Omental fat pad (tissue), 4 donors: ENCODE measurements at places on chromosomes 16 and 17.

DNA sequence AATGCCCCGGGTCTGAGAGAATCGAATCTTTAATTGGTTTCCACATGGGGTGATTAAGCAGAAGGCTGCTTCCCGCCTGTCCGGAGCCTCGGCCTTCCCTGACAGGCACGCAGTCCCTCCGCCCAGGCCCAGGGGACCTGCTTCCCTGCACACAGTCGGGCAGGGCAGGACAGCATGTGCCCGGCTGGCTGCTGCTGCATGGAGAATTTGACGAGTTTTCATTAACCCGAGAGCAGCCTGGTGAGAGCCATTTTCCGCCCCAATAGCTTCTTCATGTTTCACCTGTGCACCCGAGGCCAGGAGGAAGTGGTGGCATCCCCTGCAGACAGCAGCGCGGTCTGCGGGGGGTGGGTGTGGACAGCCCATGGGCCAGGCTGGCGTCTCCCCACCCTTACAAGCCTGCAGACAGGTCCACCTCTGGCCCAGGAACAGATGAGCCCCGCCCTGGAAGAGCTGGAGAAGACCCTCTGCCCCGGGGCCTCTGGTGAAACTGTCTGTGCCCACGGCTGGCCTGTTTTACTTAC, 67.0 kb downstream of the KLHDC4 start:
- DNase-seq, result no peak

DNA sequence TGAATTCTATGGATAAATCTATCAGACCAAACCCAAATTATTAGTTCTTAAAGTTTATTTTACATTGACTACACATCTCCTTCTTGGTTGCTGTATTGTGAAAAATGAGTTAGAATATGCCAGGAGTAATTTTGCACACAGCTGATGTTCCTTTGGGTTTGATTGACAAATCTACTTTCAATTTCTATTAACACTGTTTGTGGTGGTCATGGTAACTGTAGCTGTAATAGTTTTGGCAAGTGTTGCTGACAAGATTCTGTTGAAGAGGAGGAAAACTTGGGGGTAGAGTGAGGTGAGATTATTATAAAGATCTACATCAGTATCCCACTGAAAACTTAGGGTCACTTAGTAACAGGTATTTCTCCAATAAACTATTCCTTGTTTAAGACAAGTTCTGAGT, 30.3 kb downstream of the MRTFB start:
- no peak for DNase-seq

GRCh38 chr17:77880711-77881450, 77.6 kb upstream of the TNRC6C start:
- DNase-seq, result no peak

DNA sequence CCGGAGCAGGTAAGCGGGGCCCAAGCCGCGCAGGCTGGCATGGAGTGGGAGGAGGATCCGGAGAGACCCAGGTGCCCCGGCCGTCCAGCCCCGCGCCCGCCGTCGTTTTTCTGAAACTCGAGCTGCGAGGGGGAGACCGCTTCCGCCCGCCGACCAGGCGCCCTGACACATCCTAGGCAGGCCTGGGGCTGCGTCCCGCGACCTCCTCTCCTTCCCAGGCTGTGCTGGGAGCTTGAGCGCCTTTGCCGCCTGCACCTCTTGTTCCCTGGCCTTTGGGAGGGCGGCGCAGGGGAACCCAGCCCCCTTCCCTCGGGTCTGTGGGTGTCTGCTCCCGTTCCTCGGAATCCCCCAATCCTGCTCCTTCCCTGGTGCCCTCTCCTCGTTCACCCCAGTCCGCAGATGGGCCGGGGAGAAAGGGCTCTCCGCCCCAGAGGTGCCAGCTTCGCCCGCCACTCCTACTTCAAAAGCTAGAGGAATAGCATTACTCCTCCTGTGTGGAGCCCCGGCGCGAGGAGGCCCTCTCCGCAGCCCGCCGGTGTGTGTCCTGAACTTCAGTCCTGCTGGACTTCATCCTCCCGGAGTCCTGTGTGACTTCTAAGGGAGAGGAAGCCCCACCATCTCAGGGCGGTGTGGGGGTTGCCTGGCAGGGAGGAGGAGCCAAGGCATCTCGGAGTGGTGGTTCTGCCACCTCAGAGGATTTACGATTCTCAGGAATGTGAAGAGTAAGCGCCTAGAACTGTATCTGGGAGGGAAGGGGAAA, 1.0 kb downstream of the NHERF1 start:
- DNase-seq, result no peak

- DNase-seq, result no peak
These were observed 42.3 kb downstream of the ABCC12 start for GRCh38 chr16:48113471-48113870.

DNA sequence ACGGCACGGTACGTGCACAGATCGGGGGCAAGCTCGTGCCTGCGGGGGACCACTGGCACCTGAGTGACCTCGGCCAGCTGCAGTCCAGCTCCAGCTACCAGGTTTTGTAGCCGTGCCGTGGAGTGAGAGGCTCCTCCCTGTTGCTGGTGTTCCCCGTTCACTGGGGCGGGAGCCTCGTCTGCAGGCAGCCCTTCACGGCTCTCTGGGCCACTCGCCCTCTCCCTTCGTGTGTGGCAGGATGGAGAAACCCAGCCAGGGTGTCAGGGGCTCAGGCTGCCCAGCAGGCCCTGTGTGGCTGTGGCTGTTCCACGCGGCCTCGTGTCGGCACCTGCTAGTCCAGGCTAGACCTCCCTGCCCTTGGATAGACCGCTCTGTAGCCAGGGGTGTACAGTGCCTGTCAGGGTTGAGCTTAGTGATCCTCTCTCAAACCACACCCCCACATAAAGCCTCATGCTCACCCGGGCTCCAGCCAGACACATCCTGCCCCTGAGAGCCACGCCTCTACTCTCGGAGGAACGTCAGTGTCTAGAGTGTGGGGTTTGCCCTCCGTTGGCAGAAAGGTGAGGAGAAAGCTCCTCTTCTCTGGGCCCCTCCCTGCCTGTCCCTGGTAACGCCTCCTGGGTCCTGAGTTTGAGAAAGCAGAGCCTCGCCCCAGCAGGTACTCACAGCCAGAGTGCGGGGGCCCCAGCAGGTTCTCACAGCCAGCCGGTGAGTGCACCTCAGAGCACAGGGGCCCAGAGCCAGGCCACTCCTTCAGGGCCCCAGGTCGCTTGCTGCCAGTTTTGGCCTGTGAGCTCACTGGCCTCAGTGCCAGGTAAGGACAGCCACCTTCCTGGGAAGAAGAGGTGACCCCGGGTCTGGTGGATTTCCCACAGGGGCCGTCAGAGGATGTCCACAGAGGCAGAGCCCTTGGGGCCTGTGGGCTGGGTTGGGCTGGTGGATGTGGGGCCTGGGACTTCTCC, 27.7 kb downstream of the NME3 start:
- DNase-seq, result no peak

DNA sequence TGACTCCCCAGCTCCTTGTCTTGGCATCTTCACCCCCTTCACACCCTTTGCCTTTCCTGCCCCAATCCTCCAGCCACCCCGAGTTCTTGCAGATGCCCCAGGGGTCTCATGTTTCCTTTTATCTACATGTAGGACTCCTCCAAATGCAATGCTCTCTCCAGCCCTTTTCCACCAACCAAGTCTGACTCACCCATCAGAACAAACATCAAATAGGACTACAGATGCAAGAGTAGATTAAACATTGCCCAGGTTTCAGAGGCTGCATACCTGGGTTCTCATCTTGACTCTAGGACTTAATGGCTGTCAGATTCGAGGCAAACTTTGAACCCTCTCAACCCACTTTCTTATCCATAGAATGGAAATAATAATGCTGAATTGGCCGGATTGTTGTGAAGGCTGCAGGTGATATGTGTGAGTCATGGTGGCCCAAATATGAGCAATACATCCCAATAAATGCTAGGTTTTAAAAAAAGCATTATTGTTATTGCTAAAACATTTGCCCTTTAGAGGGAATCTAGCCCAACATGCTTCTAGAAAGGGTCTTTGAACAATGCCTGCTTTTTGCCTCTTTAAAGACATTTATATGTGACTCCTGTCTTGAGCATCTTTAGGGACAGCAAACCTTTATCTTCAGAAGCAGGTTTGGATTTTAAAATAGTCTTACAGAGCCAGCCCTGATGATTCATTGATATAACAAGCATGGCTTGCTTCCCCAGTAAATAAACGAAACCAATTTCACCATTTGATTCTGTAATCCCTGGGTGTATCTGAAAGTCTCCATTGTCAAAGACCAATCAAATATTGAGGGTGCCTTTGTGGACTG, 310.1 kb downstream of the FOXL1 start:
- no peak for DNase-seq

DNA sequence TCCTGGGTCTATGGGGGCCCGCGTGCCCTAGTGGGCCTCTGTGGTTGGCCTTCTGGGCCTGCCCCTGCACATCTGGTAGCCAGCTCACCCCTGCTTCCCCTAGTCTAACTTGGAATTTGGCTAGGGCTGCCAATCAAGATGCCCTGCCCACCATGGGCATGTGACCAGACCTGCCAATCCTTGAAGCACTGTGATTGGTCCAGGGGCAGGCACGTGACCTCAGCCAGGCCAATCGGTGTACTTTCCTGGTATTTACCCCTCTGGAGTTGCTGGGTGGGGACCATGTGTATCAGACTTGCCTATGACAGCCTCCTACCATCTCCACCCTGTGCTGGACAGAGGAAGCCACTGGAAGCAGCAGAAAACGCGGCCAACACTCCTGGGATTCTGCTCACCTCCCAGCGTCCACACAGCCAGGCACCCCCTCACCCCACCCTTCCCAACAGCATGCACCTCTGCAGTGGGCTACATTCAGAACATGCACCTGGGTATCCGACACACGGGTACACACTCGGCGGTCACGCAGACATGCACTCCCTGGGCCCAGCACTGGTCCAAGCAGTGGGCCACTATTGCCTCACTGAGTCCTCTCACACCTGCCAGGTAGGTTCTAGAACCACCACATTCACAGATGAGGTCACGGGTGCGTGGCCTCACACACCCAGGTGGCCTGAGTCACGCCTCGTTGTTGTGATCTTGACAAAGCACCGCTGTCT, 96.9 kb downstream of the RBFOX3 start:
- no peak for DNase-seq

GRCh38 chr17:74776990-74777389, 845 bp upstream of the NAT9 start:
- no peak for DNase-seq

DNA sequence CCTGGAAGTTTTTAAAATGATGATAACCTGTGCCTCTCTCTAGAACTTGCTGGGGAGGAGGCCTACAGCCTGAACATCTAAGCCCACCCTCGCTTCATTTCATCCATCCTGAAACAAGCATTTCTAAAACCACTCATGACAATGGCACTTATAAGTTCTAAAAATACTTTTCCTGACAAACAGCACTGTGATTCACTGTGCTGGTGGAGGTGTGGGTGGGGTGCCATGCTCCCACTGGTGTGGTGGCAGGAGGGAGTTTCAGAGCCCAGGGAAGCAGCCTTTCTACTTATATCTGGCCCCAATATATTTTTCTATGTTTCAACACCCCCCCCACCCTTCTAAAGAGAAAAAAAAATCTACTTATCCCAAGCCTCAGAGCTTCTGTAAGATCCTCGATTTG, 52.6 kb downstream of the RAB11FIP4 start:
- no peak for DNase-seq

DNA sequence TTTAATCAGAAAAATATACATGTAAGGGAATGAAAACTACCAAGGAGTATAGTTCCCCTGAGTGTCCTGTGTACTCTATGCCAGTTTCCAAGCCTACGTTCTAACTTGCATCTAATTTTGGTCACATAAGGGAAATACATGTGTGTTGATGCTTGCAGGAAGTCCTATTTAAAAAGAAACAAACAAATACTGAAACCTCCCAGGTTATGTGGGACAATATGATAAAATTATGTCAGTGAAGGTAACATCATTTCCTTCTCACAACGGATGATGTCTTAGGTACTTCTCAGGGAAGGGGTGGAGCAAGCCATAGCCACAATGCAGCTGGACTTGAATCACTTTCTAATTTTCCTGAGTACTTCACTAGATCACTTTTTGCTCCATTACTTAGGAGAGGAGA, 115.9 kb downstream of the ZFHX3 start:
- no peak for DNase-seq

GRCh38 chr17:81470944-81471817, 41.4 kb downstream of the ACTG1 start:
- no peak for DNase-seq

- DNase-seq, result no peak
These were observed 241.3 kb upstream of the TBX2 start for GRCh38 chr17:61158376-61158775.

DNA sequence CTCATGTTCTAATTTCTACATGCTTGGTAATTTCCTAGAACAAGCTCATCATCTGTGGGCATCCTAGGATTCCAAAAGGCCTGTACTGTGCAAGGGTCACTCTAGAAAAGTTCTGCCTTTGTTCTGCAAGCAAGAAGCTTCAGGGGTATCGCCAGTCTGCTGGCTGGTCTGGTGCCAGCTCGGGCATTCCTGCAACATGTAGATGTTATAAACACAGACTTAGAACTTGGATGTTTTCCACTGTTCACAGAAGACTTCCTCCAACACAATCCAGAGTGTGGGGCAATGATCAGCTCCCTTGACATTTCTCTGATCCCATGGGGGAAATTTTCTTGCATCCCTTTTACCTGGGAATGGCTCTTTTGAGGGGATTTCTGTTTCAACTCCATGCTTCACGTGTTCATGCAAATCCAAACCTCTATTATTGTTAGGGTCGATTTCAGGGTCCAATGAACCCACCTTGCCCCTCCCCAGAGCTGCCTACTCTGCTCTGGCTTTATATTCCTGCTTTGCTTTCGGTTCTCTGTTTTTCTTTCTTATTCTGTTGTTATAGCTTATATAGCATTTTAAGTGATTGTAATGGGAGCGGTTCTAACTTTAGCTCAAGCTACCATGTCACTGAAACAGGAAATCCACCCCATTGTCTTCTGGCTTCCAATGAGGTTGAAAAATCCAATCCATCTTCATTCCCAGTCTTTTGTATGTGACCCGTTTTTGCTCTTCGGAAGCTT, 25.3 kb downstream of the UBE2O start:
- no peak for DNase-seq

- no peak for DNase-seq
These were observed 198 bp upstream of the SHISA9 start for GRCh38 chr16:12901204-12901596.

DNA sequence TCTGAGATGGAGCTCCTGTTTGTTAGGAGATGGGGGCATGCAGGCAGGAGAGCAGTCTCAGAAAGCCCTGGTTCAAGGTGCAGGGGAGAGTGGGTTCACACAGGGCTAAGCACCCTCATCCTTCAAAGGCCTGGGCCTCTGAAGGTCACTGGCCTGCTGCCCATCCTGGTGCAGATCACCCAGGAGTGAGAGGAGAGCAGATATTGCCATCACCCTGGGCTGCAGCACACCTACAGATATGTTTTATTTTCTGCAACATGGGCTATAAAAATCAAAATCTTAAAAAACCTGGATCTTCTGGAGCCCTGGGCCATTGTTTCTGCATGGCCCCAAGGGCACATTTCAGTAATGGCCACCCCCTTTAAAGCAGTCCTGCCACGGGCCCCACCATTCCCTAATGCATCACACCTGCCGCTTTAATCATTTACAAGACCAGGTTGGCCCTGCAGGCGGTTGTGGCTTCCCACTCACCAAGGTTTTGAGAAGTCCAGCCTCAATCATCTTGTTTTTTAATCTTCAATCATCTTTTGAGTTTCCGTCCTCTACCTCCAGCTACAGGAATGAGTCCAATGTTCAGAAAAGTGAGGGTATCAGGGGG, 20.4 kb upstream of the NUP93 start:
- no peak for DNase-seq

GRCh38 chr17:4980644-4981216, 6.7 kb downstream of the CAMTA2 start:
- no peak for DNase-seq
